ENCODE measurements at places on chromosomes 4 and X. TPM values are rescaled to one million over a fixed set of nuclear protein-coding genes. Genes with fewer than 3 reads are reported as not detected.

Gene DMP1
- total RNA-seq = not detected

Gene HEPH
- 26.4 TPM for total RNA-seq

Gene GNL3L
- total RNA-seq = 34.2 TPM

Gene LRIT3
- 0.27 TPM for total RNA-seq

Gene ZMAT1
- total RNA-seq = 7.3 TPM

Gene CLDN22
- not detected for total RNA-seq

Gene TRIM61
- total RNA-seq = 0.23 TPM

Gene ARMCX4
- total RNA-seq = 16.6 TPM

Gene CXCL11
- total RNA-seq = 0.23 TPM

DNA sequence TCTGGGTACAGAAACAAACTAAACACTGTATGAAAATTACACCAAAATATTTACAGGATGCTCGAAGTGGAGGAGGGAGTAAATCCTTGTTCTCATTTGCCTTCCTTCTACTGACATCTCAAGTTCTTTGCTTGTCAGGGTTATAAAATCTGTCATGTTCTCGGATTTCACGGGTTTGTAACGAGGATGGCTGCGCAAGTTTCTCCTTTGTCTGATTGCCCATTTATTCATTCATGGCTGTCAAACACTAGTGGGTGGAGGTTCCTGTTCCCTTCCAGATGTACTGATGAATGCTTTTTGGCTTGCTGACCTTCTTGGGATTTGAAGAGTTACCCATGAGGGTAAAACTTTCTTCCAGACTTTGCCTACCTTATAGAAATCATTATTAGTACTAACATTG, 206.9 kb downstream of the SPCS3 start:
- H3K27me3 ChIP-seq = no peaks in the 10 kb centered on the region
- H3K4me3 ChIP-seq = no peak overlapping the region
- DNase-seq = no peak
- H3K4me1 ChIP-seq = no peaks in the 10 kb centered on the region

DNA sequence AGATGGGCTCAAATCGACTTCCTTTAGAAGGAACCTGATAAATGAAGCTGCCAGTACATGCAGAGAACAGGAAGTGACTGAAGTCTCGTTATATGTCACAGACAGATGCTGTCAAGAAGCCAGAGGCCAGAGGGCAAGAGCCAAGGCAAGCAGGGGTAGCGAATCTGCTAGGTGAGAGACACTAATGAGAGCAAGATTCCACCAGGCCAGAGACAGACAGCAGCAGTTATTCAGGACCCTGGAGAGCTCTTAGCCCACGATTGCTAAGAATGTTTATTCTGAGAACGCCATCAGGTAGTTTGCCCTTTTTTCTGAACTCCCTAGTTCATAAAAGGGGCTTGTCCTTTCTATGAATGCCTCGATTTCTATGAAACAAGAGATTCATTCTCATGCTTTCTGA, 73.7 kb downstream of the BEND2 start:
- no peak overlapping the region for H3K4me3 ChIP-seq
- H3K27me3 ChIP-seq = no peaks in the 10 kb centered on the region
- DNase-seq = no peak
- H3K36me3 ChIP-seq = no peaks in the 10 kb centered on the region

- no peak overlapping the region for H3K27ac ChIP-seq
- no peaks in the 10 kb centered on the region for H3K36me3 ChIP-seq
- DNase-seq = no peak
- no peaks in the 10 kb centered on the region for H3K4me1 ChIP-seq
Measured at GRCh38 chr4:74260036-74260435, 48.2 kb upstream of the EPGN start.

- no peaks in the 10 kb centered on the region for H3K4me1 ChIP-seq
- no peaks in the 10 kb centered on the region for H3K36me3 ChIP-seq
- no peak overlapping the region for H3K4me3 ChIP-seq
- H3K27ac ChIP-seq = no peak overlapping the region
- DNase-seq = no peak
- H3K27me3 ChIP-seq = no peaks in the 10 kb centered on the region
Measured at GRCh38 chrX:46681849-46682248, 77.1 kb downstream of the SLC9A7 start.

- no peak for DNase-seq
- no peak overlapping the region for H3K4me3 ChIP-seq
- H3K27me3 ChIP-seq = no peaks in the 10 kb centered on the region
Measured at GRCh38 chr4:85411386-85411785, 63.6 kb upstream of the ARHGAP24 start.

GRCh38 chr4:152935631-152936445, at the start of gene FHDC1:
FHDC1 (plus strand) TSS chr4:152936323; CDS start chr4:152943058, 6,735 bp downstream.
- H3K4me3 ChIP-seq = peak within 1 kb of the TSS; percentile 39
- H3K27me3 ChIP-seq = no peaks in the 10 kb centered on the region
- DNase-seq = peak; percentile 85
- H3K27ac ChIP-seq = peak within 1 kb of the TSS; percentile 87
- H3K4me1 ChIP-seq = no peaks in the 10 kb centered on the region

DNA sequence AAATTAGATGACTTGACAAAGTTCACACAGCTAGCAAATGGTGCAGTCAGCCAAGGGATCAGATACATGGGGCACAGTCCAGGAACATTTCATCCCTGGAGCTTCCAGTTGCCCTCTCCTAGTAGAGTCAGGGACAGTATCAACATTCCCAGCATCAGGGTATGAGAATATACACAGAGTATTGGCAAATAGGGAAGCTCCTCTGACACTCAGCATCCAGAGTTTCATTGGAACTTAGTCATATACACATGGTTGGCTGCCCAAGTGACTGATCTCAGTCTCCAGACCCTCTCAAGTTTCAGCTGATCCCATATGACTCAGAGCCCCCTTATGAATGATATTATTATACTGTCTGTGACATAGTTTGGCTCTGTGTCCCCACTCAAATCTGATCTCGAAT, 13.7 kb upstream of the KCTD8 start:
- no peaks in the 10 kb centered on the region for H3K27me3 ChIP-seq
- no peak overlapping the region for H3K4me3 ChIP-seq
- no peak for DNase-seq
- no peaks in the 10 kb centered on the region for H3K4me1 ChIP-seq

GRCh38 chrX:21225643-21226042, 148.6 kb upstream of the CNKSR2 start:
- H3K4me3 ChIP-seq = no peak overlapping the region
- no peak for DNase-seq
- no peaks in the 10 kb centered on the region for H3K27me3 ChIP-seq
- no peak overlapping the region for H3K27ac ChIP-seq
- no peaks in the 10 kb centered on the region for H3K4me1 ChIP-seq

DNA sequence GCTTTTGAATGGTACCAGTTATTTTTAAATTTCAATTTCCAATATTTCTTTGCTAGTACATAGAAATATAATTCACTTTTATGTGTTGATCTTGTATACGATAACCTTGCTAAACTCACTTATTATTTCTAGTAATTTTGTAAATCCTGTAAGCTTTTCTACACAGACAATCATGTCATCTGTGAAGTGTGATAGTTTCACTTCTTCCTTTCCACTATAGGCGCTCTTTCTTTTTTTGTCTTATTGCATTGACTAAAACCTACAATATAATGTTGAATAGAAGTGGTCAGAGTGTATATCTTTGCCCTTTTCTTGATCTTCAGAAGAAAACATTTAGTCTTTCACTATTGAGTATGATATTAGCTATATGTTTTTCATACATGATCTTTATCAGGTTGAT, 76.6 kb downstream of the ZNF182 start:
- no peak overlapping the region for H3K27ac ChIP-seq
- H3K36me3 ChIP-seq = no peaks in the 10 kb centered on the region
- H3K4me1 ChIP-seq = no peaks in the 10 kb centered on the region
- H3K4me3 ChIP-seq = no peak overlapping the region
- H3K27me3 ChIP-seq = no peaks in the 10 kb centered on the region
- no peak for DNase-seq

- peak overlapping the region; percentile 51 for H3K4me3 ChIP-seq
- H3K4me1 ChIP-seq = no peaks in the 10 kb centered on the region
- H3K36me3 ChIP-seq = no peaks in the 10 kb centered on the region
- peak; percentile 26 for DNase-seq
Measured at GRCh38 chrX:46913667-46914066, 1.4 kb downstream of the JADE3 start.

GRCh38 chrX:2665387-2666304, 25.4 kb upstream of the CD99 start:
- no peaks in the 10 kb centered on the region for H3K4me1 ChIP-seq
- no peaks in the 10 kb centered on the region for H3K36me3 ChIP-seq
- H3K27ac ChIP-seq = no peak overlapping the region
- DNase-seq = no peak

DNA sequence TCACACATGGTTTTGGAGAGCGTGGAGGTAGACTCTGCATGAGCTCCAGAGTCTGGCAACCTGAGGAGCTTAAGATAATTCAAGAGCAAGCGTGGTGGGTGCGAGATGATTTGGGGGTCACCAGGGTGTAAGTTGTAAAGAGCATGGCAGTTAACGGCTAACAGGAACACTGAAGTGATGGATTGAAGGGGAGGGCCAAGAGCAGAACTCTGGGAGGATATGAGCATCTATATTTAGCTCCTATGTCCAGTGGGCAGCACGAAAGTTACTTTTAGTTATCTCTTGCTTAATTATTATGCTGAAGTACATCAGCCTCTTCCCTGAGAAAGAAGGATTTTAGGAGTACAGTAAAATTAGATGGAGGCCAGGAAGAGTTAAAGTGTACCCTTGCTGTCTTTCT, 231.9 kb upstream of the HAND2 start:
- H3K27me3 ChIP-seq = no peaks in the 10 kb centered on the region
- DNase-seq = no peak
- no peaks in the 10 kb centered on the region for H3K36me3 ChIP-seq
- H3K4me1 ChIP-seq = no peaks in the 10 kb centered on the region
- no peak overlapping the region for H3K27ac ChIP-seq

DNA sequence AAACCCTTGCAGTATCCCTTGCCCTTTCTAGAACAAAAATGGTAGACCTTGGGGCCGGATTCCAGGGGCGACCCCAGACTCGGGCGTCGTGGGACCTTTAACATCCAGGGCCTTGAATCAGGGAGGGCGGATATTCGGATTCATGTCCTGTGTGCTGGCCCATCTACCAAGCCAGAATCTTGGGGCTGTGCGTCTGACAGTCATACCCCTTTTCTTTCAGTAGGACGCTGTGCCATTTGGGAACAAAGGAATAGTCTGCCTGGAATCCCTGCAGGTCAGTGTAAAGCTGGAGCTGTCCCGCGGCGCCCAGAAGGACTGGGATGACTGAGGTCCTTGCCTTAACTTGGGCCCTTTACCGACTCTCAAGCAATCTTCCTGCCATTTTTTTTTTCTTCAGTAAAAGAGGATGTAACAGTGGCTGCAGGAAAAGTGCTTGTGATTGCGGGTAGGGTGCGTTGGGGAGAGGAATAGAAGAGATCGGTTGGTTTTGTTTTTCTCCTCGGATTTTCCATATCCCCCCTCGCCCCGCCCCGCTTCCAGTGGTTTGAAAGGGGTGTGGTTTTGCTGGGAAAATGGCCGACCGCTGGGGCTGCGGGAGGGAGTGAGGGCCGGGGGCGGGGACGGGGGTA, 518 bp downstream of the ARMCX1 start:
- no peaks in the 10 kb centered on the region for H3K36me3 ChIP-seq
- H3K4me1 ChIP-seq = no peaks in the 10 kb centered on the region
- peak overlapping the region; percentile 39 for H3K4me3 ChIP-seq
- H3K27me3 ChIP-seq = no peaks in the 10 kb centered on the region

DNA sequence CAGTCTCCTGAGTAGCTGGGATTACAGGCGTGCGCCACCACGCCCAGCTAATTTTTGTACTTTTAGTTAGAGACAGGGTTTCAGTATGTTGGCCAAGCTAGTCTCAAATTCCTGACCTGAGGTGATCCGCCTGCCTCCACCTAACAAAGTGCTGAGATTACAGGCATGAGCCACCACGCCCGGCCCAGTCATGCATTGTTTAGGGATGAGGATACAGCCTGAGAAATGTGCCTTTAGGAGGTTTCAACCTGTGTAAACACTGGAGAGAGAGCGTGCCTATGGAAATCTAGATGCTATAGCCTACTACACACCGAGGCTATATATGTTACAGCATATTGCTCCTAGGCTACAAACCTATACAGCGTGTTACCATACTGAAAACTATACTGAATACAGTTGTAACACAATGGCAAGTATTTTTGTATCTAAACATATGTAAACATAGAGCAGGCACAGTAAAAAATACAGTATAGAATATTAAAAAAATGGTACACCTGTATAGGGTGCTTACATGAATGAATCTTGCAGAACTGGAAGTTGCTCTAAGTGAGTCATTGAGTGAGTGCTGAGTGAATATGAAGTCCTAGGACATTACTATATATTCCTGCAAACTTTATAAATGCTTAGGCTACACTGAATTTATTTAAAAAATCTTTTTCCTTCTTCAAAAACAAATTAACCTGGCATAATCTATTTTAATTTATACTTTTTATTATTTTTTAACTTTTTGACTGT, 588.2 kb upstream of the ADGRL3 start:
- H3K4me1 ChIP-seq = no peaks in the 10 kb centered on the region
- H3K36me3 ChIP-seq = no peaks in the 10 kb centered on the region
- no peak overlapping the region for H3K4me3 ChIP-seq
- no peaks in the 10 kb centered on the region for H3K27me3 ChIP-seq
- no peak for DNase-seq

- H3K4me3 ChIP-seq = no peak overlapping the region
- no peaks in the 10 kb centered on the region for H3K27me3 ChIP-seq
- DNase-seq = no peak
- H3K27ac ChIP-seq = no peak overlapping the region
- H3K36me3 ChIP-seq = no peaks in the 10 kb centered on the region
- no peaks in the 10 kb centered on the region for H3K4me1 ChIP-seq
Measured at GRCh38 chr4:144450526-144450925, 195.4 kb upstream of the HHIP start.

GRCh38 chr4:105327222-105327621, 146.6 kb downstream of the PPA2 start:
- no peaks in the 10 kb centered on the region for H3K27me3 ChIP-seq
- H3K36me3 ChIP-seq = no peaks in the 10 kb centered on the region
- no peaks in the 10 kb centered on the region for H3K4me1 ChIP-seq

DNA sequence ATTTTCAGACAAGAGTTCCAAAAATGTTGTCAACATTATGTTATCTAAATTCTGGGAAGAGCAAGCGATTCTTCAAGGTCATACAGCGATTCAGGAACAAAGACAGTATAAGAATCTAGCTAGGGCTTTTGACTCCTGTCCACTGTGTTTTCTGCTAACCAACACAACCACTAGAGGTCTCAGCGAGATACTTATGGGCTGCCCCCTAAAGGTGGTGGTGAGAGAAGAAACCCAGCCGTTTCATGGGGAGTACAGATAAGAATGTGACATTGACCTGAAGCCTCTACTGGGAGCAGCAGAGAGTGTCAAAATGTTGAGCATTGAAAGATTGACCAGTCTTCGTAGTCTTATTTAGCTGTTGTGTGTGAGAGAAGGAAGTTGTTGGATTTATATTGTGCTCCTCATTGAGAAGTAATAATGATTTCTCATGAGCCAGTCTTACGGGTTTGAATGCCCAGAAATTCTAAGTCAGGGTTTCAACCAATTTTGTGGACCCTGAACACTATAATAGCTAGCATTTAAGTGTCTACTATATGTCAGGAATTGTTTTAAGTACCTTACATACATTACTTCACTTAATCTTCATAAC, 168.3 kb downstream of the SPRY1 start:
- H3K4me3 ChIP-seq = no peak overlapping the region
- H3K36me3 ChIP-seq = no peaks in the 10 kb centered on the region
- peak; percentile 35 for DNase-seq
- H3K27me3 ChIP-seq = no peaks in the 10 kb centered on the region
- no peak overlapping the region for H3K27ac ChIP-seq
- H3K4me1 ChIP-seq = no peaks in the 10 kb centered on the region
